ENCODE measurements at places on chromosomes 6 and 20.

- DNase-seq = no peak
Measured at GRCh38 chr6:10429638-10430427, 15.0 kb upstream of the TFAP2A start.

DNA sequence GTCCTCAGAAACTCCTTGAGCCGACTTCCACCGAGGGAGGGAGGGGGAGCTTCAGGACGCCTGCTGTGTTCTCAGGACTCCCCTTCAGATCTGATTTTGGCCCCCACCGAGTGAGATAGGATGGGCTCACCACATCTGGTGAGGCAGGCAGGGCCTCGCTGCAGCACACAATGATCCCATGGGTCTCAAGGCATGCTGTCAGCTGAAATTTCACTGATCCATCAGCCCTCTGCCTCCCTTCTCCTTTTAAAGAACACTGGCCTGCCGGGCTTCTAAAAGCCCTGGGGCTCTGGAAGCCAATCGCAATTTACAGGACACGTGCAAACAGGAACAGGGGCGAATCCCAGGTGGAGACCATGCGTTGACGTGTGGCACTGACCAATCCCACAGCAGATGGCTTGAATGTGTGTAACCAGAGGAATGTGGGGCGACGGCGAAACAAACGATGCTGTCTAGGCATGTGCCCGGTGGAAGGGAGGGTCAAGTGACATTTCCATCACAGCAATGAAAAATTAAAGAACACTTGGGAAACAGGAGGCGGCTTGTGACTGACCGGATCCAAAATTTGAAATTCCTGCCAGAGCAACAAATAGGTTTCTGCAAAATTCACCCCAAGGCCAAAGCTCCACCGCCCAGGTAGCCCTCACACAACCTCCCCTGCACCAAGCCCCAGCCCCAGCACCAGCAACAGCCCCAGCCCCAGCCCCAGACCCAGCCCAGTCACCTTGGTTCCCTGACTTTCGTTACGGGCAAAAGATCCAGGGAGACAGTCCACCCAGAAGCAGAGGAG, 167.1 kb upstream of the ZNF337 start:
- no peak for DNase-seq

- DNase-seq = no peak
Measured at GRCh38 chr20:46992640-46993035, 98.0 kb downstream of the EYA2 start.

DNA sequence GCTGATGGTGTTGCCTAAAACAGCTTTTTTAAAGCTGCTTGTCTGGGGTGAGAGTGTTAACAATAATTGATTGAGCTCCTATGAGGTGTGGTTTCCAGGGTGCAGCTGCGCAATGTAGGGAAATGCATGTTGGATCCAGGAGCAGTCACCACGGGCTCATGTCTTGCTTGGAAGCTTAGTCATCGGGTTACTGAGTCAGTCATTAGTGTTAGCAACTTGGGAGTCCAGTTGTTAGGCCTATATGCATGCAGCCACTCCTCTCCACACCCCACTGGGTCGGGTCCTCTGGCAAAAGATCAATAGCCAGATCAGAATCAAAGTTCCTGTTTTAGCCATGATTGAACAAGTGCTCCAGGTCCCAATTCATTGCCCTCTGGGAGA, 271.7 kb upstream of the CHD6 start:
- no peak for DNase-seq

- no peak for DNase-seq
Measured at GRCh38 chr6:167968091-167968490, 29.4 kb upstream of the KIF25 start.
